Dorsolateral prefrontal cortex (tissue), 122 donors: ENCODE measurements at places on chromosomes 12 and 14. TPM values are rescaled to one million over a fixed set of nuclear protein-coding genes. Genes with fewer than 3 reads are reported as not detected.

DNA sequence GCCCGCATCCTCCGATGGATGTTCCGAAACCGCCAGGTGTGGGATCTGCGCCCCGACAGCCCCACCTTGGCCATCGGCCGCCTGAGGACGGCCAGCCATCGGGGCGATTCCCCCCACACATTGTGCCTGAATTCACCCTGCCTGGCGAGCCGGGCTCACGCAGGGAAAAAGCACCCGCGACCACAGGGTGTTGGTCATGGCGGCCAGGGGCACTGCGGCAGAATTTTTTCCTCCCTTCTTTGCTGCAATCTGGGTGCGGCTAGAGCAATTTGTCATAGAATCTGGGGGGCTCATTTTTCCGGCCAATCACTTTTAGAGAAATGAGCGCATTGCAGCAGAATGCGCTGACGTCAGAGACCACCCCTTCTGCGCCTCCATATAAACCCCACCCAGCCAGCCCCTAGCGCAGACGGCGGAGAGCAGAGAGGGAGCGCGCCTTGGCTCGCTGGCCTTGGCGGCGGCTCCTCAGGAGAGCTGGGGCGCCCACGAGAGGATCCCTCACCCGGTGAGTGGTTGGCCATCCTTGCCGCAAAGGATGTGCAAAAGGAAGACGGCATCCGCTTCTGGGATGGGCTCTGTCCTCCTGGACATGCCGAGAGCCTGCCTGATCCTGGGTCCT is at the start of gene MEG3:
TSS of gene MEG3 (plus strand) at position 406 of the 619 bp plus-strand sequence.
- DNase-seq: peak; percentile 63

- no peak for DNase-seq
These were observed 205.6 kb downstream of the BCL11B start for GRCh38 chr14:99066378-99066777.

- DNase-seq: no peak
These were observed 35.5 kb downstream of the TSPAN11 start for GRCh38 chr12:30962047-30962446.

DNA sequence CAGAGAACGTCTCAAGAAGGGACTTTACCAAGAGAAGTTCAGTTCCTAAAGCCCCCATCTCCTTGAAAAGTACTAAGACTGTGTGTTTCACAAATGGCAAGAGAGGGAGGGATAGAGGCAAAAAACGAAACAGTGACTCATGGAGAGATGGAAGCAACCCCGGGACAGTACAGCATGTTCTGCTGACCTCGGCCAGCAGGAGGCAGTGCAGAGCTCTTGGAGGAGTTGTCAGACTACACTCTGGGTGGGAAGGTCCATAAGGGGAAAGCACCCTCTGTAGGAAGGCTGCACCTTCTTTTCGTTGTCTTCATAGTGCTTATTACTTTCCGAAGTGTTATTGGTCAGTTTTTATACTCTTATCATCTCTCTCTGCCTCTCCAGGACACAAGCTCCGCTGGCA is 525.2 kb upstream of the CCDC196 start:
- DNase-seq: no peak

- no peak for DNase-seq
These were observed 279.8 kb upstream of the DIO2 start for GRCh38 chr14:80491131-80491530.

- no peak for DNase-seq
These were observed 61.4 kb upstream of the TUNAR start for GRCh38 chr14:95815226-95815690.

DNA sequence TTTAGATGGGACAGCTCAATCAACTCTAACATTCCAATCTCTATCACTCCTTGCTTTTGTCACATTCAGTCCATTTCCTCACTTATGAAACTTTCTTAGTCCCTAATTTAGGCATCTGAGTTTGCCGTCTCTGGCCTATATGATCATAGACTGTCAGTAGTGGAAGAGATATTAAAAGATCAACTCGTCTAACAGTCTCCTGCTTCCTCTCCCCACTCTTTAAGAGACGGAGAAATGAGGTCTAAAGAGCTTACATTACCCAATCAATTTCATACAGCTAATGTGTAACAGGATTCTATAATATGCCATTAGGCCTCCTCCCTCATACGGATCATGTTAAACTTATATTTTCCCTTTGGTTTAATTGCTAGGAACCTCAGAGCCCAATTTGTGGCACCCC is 6.5 kb upstream of the ATP23 start:
- no peak for DNase-seq

GRCh38 chr14:82710267-82710841 is 1176.7 kb upstream of the SEL1L start:
- peak; percentile 33 for DNase-seq

DNA sequence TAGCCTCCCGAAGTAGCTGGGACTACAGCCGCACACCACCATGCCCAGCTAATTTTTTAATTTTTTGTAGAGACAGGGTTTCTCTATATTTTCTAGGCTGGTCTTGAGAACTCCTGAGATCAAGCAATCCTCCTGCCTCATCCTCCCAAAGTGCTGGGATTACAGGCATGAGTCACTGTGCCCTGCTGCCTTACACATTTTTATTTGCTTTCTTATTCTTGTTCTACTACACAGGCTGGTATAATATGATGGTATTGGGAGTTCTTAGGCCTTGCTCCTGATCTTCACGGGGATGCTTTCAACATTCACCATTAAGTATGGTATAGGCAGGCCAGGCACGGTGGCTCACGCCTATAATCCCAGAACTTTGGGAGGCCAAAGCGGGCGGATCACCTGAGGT is 21.2 kb downstream of the DGLUCY start:
- no peak for DNase-seq

- no peak for DNase-seq
These were observed 63.6 kb upstream of the PWP1 start for GRCh38 chr12:107622001-107622400.

- DNase-seq: no peak
These were observed 99.7 kb downstream of the RFLNA start for GRCh38 chr12:124394462-124395128.

DNA sequence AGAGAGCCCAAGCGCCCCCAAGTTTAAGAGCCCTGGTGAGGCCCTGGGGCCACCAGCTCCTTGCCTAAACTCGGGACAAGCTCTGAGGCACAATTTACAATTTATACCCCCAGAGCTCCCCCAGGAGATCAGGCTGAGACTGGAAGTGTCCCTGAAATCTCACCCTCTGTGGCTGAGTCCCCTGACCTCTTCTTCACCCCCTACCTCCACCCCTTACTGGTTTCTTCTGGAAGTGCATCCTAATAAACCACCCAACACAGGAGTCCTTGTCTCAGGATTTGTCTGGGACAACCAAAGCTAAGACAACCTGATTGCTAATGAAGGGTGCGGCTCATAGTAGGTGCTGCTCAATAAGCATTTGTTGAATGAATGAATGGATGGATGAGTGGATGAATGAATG is 206.4 kb downstream of the BCL11B start:
- no peak for DNase-seq

DNA sequence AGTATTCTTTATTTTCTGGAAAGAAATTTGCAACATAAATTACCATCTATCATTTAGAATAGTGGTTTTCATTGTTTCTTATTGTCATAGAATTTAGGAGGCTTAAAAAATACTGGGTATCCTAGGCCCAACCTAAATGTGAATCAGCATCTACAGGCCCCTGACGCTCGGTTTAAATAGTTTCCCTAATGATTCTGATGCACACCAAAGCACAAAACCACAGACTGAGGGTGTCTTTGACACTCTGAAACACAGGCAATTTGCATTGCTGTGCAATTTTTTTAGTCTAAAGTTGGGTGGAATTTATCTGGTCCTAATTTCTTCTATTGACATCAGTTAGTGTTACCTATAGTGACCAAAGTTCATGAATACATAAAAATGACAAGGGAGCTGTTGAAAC is 87.6 kb upstream of the SSTR1 start:
- no peak for DNase-seq

DNA sequence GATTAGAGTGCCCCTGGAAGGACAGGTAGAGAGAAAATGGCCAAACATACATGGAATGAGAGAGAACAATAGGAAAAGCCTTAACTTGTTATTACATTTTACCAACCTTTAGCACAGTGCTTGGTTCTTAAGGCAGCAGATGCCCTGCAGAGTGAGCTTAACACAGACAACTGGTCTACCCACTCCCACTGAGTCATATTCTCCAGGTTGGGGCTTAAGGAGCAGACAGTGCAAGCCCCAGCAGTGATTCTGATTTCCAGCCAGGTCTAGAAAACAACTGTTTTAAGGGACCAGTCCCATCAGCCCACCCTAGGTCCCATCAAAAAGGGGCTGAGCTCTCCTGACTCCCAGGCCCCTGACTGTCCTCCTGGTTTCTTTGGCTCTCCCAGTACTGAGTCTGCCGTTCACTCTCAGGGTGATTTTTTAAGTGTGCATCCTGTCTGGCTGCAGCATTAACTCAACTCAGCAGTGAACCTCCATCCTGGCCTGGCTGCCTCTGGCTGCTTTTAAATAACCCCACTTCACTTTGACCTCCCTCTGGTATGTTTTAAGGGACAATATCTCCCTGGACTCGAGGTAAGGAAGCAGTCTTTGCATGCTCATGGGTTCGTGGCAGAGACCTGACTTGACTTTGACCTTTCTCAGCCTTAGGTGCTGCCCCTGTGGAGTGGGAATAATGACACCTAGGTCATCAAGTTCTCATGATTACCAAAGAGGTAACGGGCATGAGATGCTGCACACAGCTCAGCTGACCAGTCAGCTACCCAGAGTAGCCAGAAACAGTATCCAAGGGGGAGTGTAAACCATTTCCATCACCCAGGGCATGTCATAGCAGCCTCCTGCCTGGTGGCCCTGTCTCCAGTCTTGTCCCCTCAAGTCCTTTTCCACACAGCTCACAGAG is 210.7 kb upstream of the PWP1 start:
- DNase-seq: no peak

GRCh38 chr12:89923091-89923490 is 214.5 kb upstream of the ATP2B1 start:
- DNase-seq: no peak

DNA sequence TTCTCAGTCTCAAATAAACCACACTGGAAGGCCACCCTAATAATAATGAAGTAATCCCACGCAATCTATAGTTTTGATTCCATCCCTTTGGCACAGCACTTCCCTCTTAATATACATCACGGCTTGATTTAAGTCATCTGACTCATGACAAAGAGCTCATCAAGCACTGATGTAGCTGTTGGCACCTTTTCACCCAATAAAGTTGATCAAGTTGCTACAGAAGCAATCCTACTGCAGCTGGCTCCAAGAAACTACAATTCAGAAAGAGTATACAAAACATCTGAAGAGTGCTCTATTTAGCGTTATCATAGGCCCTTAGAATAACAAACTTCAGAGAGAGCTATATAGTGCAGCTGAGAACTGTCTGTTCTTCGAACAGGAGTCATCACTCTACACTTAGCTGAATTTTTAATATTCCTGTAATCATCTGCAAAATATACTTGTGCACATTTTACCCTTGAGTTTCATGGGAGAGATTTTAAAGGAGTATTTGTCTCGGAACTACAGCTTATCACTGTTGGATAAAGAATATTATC is 94.9 kb downstream of the OSBPL8 start:
- no peak for DNase-seq

GRCh38 chr14:35878272-35879150 is 52.4 kb downstream of the BRMS1L start:
- DNase-seq: no peak

PLEK2 gene
- total RNA-seq: not detected

TMTC2 gene
- total RNA-seq: 68.1 TPM

HELB gene
- total RNA-seq: 3.4 TPM

OR4Q2 gene
- total RNA-seq: not detected

CLEC2A gene
- not detected for total RNA-seq

CCDC197 gene
- total RNA-seq: 0.95 TPM

SUSD6 gene
- 39.9 TPM for total RNA-seq

NEK9 gene
- total RNA-seq: 65.8 TPM

KRT85 gene
- not detected for total RNA-seq
